Nephron progenitor cell (in vitro differentiated cells): ENCODE measurements at places on chromosomes 6 and 20.

DNA sequence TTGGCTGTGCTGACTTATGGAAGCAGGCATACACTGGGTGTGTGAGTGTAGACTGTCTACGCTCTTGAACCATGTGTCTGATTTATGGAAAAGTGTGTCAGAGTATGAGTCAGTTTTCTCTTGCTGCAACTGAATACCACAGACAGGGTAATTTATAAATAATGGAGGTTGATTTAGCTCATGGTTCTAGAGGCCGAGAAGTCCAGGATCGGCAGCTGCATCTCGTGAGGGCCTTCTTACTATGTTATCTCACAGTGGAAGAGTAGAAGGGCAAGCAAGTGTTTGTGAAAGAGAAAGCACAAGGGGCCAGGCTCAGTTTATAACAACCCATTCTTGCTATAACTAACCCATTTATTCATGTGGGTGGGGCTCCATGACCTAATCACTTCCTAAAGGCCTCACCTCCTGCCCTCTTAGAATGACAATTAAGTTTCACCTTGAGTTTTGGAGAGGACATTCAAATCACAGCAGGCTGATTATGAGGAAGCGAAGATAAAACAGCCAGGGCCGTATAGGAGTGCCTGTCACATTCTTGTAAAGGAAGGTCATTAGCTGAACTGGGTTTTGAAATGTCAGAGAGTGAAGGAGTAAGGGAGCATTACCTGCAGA is 6.7 kb downstream of the GPR31 start:
- DNase-seq, result no peak

- peak; percentile 86 for DNase-seq
These were observed 18.6 kb upstream of the SLCO4A1 start for GRCh38 chr20:62623488-62624324.

GRCh38 chr6:15017261-15017660 is 228.6 kb upstream of the JARID2 start:
- DNase-seq, result peak; percentile 38

DNA sequence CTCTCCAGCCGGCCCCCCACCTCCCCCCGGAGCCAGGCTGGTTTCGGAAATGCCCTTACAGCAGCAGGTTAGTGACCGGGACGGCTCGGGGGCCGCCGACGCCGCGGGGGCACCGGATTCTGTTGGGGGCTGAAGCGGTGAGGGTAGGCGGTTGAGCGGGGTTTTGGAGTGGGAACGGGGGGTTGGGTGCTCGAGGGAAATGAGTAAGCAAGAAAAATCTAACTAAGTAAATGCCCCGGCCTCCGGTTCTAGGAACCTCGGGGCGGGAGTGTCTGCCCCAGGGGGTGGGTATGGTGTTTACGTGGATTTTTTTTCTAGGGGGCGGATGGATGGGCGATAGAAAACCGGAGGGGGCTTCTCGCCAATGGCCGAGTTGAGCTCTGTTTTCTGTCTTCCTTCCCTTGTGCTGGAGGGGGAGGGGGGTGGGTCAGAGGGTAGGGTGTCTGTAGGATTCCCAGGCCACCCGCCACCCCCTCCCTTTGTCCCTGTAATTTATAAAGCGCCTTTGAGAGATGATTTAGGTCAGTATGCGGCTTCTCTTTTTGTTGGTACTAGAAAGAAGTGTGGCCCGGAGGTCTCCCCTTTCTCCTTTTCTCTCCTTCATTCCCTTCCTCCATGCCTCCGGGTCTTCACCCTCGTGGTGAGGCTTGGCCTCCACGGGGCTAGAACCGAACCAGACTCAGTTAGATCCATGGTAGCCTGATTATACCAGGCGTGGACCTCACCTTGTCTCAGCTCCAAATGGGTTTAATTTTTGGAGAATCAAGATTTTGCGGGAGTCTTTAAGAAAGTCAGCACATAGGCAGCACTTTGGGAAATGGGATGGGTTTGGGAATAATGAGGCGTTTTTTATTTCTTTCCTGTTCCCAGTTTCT is 2.3 kb downstream of the E2F3 start:
- no peak for DNase-seq

DNA sequence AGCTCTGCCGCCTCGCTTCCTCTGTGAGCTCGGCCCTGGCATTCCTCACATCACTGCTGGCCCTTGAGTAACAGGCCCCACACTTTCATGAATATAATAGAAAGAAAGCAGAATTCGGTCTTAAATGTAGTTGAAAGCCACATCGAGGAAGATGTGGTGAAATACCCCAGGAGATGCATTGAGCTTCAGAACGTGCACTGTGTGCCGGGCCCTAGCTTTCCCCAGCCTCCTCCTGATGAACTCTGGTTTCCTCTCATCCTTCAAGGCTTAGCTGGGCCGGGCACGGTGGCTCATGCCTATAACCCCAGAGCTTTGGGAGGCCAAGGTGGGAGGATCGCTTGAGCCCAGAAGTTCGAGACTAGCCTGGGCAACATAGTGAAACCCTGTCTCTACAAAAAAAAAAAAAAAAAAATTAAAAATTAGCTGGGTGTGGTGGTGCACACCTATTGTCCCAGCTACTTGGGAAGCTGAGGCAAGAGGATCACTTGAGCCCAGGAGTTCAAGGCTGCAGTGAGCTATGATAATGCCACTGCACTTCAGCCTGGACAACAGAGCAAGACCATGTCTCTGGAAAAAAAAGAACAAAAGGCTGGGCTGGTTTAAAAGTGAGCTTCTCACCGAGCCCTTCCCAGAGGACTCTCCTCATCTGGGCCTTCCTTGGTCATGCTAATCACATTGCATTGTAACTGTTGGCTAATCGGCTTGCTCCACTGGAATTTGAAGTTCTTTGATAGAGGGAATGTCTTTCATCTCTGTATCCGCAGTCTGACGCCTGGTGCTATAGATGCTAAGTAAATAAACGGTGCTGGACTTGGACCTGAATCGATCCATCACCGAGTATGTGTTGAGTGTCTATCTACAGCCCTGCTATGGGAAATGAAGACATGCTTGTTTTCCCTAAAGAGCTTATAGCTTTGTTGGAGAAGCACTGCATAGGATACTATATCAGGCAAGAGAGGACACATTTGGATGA is 43.8 kb upstream of the FOXQ1 start:
- no peak for DNase-seq

DNA sequence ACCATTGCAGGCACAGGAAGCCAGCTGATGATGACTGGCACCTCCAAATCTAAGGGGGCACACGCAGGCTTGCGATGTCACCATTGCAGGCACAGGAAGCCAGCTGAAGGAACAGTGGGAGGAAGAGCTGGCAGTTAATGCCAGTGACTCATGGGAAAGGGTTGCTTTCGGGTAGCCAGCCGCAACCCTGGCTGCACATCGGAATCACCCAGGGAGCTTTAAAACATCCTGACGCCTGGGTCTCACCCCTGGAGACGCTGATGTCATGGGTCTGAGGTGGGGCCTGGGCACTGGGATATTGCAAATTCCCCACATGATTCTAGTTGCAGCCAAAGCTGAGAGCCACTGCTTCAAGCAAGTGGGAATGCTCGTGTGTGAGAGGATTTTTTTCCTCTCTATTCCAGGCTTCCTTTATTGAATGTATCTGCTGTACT is 16.1 kb upstream of the CCN6 start:
- no peak for DNase-seq
